ENCODE measurements at places on chromosomes 12 and 14. TPM values are rescaled to one million over a fixed set of nuclear protein-coding genes. Genes with fewer than 3 reads are reported as not detected.

The JPH4 gene
- not detected for total RNA-seq

The FAIM2 gene
- total RNA-seq: not detected

The PRKCH gene
- total RNA-seq: 221 TPM

The CD69 gene
- total RNA-seq: 0.40 TPM

The FLRT2 gene
- total RNA-seq: 139 TPM

The ATG2B gene
- 12.6 TPM for total RNA-seq
